ENCODE measurements at places on chromosomes 13 and 19.

GRCh38 chr19:50772476-50772875 is 2.2 kb downstream of the GPR32 start:
- no peaks in the 10 kb centered on the region for H3K4me1 ChIP-seq
- DNase-seq = no peak
- H3K27me3 ChIP-seq = no peaks in the 10 kb centered on the region
- H3K27ac ChIP-seq = no peak overlapping the region

- H3K27ac ChIP-seq = no peak overlapping the region
- H3K27me3 ChIP-seq = no peaks in the 10 kb centered on the region
- no peak for DNase-seq
- no peak overlapping the region for H3K4me3 ChIP-seq
- H3K4me1 ChIP-seq = no peaks in the 10 kb centered on the region
These were observed 201.5 kb upstream of the CSNK1A1L start for GRCh38 chr13:37306778-37307544.

GRCh38 chr13:71306821-71307220 is 560.2 kb downstream of the DACH1 start:
- no peak overlapping the region for H3K4me3 ChIP-seq
- H3K27ac ChIP-seq = no peak overlapping the region
- no peaks in the 10 kb centered on the region for H3K4me1 ChIP-seq
- no peaks in the 10 kb centered on the region for H3K36me3 ChIP-seq
- DNase-seq = no peak

DNA sequence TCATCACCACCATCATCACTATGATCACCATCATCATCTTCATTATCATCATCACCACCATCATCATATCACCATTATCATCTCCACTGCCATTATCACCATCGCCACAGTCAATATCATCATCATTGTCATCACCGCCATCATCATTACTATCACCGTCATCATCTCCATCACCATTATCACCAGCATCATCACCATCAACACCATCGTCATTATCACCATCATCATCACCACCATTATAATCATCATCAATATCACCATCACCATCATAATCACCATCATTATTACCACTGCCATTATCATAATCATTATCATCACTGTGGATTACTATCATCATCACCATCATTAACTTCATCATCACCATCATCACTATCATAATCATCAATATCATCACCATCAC is 17.3 kb upstream of the ARHGEF18 start:
- H3K27ac ChIP-seq = no peak overlapping the region
- DNase-seq = no peak
- H3K27me3 ChIP-seq = no peaks in the 10 kb centered on the region
- no peak overlapping the region for H3K4me3 ChIP-seq
- no peaks in the 10 kb centered on the region for H3K4me1 ChIP-seq
- no peaks in the 10 kb centered on the region for H3K36me3 ChIP-seq

DNA sequence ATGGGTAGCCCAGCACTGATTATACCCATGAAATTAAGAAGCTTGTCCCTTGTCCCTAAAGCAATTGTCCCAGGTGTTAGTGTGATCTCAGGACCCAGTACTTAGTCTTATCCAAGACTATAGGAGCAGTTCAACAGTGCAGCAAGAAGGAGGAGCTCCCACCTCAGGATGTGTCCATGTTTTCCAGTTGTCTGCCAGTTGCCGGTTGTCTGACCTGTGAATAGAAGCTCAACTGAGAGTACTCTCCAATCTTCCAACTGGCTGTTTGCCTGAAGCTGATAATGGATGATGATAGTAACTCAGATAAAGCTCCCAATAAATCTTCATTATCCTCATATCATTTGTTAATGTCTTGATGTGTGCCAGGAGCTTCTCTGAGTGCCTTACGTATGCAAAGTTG is 107.2 kb upstream of the HTR2A start:
- no peak for DNase-seq
- H3K4me1 ChIP-seq = no peaks in the 10 kb centered on the region
- H3K27ac ChIP-seq = no peak overlapping the region
- H3K4me3 ChIP-seq = no peak overlapping the region
- no peaks in the 10 kb centered on the region for H3K36me3 ChIP-seq
- H3K27me3 ChIP-seq = no peaks in the 10 kb centered on the region

DNA sequence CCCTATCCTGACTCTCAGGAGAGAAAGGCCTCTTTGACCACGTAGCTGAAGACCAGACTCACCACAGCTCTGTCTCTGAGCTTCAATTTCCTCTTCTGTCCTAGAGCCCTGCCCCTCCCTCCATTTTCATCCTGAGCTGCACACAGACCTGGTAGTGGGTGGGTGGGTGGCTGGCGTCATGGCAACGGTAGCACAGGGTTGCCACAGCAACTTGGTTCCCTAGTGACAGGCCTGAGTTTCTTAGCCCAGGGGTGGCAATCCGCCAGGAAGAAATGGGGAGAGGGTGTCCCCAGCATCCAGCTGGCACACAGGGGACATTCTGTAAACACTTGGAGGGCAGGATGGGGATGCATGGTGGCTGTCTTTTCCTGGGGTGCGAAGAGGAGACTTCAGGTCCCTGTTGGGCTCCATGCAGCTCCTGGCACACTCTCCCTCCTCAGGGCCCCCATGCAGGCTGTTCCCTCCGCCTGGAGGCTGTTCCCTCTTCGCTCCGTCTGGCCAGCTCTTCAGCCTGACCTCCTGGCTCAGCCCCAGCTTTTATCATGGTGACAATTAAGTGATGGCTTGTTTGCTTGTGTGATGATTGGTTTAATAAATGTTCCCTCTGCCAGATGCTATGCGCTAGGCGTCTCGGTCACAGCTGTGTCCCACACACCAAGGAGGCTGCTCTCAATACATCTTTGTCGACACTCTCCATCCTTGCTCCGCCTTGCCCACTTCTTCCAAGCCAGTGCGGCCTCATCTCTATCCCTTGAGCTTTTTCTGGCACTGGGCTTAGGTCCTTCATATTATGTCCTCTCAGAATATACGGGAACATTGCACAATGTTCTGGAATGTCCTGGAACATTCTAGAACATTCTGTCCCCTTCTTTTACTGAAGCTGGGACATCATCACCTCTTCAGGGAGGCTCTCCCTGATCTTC is 7.4 kb upstream of the KLHL26 start:
- H3K27me3 ChIP-seq = no peaks in the 10 kb centered on the region
- H3K4me3 ChIP-seq = no peak overlapping the region
- DNase-seq = peak; percentile 80

GRCh38 chr19:2607712-2608601 is 94.5 kb downstream of the GNG7 start:
- no peaks in the 10 kb centered on the region for H3K27me3 ChIP-seq
- no peaks in the 10 kb centered on the region for H3K4me1 ChIP-seq
- no peaks in the 10 kb centered on the region for H3K36me3 ChIP-seq
- no peak overlapping the region for H3K4me3 ChIP-seq

DNA sequence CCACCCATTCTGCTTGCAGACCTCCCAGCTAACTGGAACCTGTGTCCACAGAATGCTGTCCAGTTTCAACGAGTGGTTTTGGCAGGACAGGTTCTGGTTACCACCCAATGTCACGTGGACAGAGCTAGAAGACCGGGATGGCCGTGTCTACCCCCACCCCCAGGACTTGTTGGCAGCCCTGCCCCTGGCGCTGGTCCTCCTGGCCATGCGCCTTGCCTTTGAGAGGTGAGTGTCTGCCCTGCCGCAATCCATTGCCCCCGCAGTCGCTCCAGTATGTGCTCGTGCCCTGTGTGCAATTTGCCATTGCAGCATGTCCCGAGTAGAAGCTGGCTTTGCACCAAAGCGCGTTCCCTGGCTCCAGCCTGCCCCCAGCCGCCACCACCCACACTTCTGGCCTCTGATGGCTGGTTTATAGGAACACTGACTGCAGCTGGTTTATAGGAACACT is 41.9 kb downstream of the CERS4 start:
- peaks cover 18% of the 10 kb centered on the region for H3K36me3 ChIP-seq
- H3K4me3 ChIP-seq = no peak overlapping the region
- peak overlapping the region; percentile 15 for H3K27ac ChIP-seq

- H3K27ac ChIP-seq = peak within 1 kb of the TSS; percentile 79
- H3K4me1 ChIP-seq = peaks cover 15% of the 10 kb centered on the region
- DNase-seq = peak; percentile 97
- H3K27me3 ChIP-seq = no peaks in the 10 kb centered on the region
These were observed at the start of gene MRPL4 for GRCh38 chr19:10251792-10252694. MRPL4 (plus strand) TSS chr19:10252214; CDS start chr19:10252254, 40 bp downstream.

GRCh38 chr19:32232449-32232848 is 113.0 kb upstream of the ZNF507 start:
- no peak overlapping the region for H3K4me3 ChIP-seq
- H3K27me3 ChIP-seq = peaks cover 46% of the 10 kb centered on the region
- no peak for DNase-seq
- H3K36me3 ChIP-seq = no peaks in the 10 kb centered on the region

- DNase-seq = no peak
- no peaks in the 10 kb centered on the region for H3K4me1 ChIP-seq
- H3K27ac ChIP-seq = no peak overlapping the region
- H3K27me3 ChIP-seq = peaks cover 45% of the 10 kb centered on the region
- no peaks in the 10 kb centered on the region for H3K36me3 ChIP-seq
- H3K4me3 ChIP-seq = no peak overlapping the region
These were observed 3.6 kb downstream of the FAM187B start for GRCh38 chr19:35224681-35225571.

DNA sequence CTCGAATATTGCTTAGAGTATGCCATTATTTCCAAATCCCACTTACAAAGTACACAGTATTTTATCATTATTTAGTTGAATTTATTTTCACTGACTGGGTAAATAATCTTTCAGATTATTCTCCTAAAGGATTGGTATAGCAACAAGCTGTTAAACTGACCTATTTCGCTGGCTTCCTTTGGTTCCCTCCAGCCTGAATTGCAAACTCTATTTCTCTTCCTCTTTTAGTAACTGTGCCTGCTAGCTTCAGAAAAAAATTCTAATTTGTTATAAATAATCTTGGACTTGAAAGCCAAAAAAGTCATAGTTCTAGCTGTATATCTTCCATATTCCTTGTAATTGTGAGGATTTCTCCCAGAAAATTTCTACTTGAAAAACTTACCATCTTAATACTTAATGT is 15.0 kb upstream of the CCNA1 start:
- DNase-seq = no peak
- H3K4me1 ChIP-seq = no peaks in the 10 kb centered on the region
- no peak overlapping the region for H3K27ac ChIP-seq
- no peak overlapping the region for H3K4me3 ChIP-seq
- no peaks in the 10 kb centered on the region for H3K36me3 ChIP-seq
- H3K27me3 ChIP-seq = no peaks in the 10 kb centered on the region

DNA sequence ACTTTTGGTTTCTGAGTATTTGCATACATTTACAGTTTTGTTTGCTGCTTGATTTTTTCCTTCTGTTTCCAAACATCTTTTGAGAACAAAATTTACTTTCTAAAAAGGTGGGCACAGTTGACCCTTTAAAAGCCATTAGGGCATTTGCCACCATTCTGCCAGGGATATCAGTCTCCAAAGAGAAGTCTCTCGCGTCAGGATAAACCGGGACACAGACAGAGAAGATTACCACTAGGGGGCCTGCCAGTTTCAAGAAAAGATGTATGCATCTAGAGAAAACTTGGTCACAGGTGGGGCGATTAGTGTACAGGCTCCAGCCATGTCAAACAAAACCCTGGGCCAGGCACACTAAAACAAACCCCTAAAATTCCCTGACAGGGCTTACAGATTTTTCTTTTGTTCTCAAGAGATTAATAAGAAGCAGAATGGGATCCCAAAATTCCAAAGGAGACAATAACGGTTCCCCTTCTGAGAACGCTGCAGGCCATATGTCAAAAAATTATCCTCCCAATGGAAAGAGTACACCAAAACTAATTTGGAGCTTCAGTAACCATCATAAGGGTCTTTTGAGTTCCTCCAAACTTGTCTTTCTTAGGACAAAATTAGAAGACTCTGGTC is 10.7 kb upstream of the PABPC3 start:
- no peaks in the 10 kb centered on the region for H3K4me1 ChIP-seq
- no peaks in the 10 kb centered on the region for H3K27me3 ChIP-seq
- no peak for DNase-seq
- no peaks in the 10 kb centered on the region for H3K36me3 ChIP-seq

- DNase-seq = no peak
- H3K27ac ChIP-seq = no peak overlapping the region
- no peak overlapping the region for H3K4me3 ChIP-seq
- H3K27me3 ChIP-seq = no peaks in the 10 kb centered on the region
- H3K36me3 ChIP-seq = no peaks in the 10 kb centered on the region
These were observed 3.2 kb downstream of the LSM4 start for GRCh38 chr19:18319591-18320135.

- no peaks in the 10 kb centered on the region for H3K36me3 ChIP-seq
- no peaks in the 10 kb centered on the region for H3K27me3 ChIP-seq
- H3K4me3 ChIP-seq = no peak overlapping the region
- no peak for DNase-seq
- peaks cover 19% of the 10 kb centered on the region for H3K4me1 ChIP-seq
These were observed 405.8 kb downstream of the SPRY2 start for GRCh38 chr13:79935121-79935520.

- no peaks in the 10 kb centered on the region for H3K27me3 ChIP-seq
- H3K4me1 ChIP-seq = peaks cover 6% of the 10 kb centered on the region
- no peak for DNase-seq
- no peak overlapping the region for H3K27ac ChIP-seq
- no peaks in the 10 kb centered on the region for H3K36me3 ChIP-seq
These were observed 24.1 kb downstream of the PBX4 start for GRCh38 chr19:19594381-19594780.

DNA sequence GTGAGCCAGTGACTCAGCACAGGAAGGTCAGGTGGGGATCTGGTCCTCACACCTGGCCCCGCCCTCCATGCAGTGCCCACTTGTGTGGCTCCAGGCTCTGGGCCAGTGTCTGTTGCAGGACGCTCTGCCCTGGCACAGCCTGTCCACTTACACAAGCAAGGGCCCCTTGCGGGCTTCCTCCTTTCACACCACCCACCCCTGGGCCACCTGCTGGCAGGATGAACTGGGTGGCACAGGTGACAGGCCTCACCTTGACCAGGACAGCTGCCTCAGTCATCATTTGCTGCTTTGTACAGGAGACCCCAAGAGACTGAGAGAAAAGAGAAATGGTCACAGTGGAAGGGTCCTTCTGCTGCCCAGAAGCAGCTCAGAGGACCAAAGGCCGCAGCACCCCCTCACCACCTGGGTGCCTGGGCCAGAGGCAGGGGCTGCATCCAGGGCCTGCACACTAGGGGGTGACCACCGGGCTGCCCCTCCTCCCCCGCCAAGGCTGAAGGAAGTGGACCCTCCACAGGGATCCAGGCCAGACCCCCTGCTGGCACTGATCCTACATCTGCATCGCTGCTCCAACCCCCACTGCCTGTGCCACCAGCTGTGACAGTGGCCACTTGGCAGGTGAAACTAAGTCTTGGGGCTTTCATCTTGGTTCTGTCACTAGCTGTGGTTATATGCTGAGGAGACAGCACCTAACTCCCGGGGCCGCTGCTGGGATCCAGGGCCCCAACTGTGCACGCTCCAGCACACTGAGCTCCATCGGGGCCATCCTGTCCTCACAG is 110.3 kb downstream of the TUBA3C start:
- H3K27ac ChIP-seq = no peak overlapping the region
- H3K4me1 ChIP-seq = no peaks in the 10 kb centered on the region
- no peak overlapping the region for H3K4me3 ChIP-seq
- DNase-seq = no peak

DNA sequence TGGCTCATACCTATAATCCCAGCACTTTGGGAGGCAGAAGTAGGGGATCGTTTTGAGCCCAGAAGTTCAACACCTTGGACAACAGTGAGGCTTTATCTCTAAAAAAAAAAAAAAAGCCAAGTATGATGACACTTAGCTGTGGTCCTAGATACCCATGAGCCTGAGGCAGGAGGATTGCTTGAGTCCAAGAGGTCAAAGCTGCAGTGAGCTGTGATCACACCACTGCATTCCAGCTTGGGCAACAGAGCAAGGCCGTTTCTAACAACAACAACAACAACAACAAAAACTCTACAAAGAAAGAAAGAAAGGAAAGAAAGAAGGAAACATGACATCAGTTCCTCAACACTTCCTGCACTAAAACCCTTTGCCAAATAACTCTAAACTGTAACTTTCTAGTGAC is 265.1 kb upstream of the DACH1 start:
- no peaks in the 10 kb centered on the region for H3K36me3 ChIP-seq
- H3K27ac ChIP-seq = no peak overlapping the region
- DNase-seq = no peak
- H3K4me1 ChIP-seq = no peaks in the 10 kb centered on the region
- no peaks in the 10 kb centered on the region for H3K27me3 ChIP-seq

All from tibial artery (tissue), 4 donors.